ENCODE measurements at places on chromosomes 11 and 22.

DNA sequence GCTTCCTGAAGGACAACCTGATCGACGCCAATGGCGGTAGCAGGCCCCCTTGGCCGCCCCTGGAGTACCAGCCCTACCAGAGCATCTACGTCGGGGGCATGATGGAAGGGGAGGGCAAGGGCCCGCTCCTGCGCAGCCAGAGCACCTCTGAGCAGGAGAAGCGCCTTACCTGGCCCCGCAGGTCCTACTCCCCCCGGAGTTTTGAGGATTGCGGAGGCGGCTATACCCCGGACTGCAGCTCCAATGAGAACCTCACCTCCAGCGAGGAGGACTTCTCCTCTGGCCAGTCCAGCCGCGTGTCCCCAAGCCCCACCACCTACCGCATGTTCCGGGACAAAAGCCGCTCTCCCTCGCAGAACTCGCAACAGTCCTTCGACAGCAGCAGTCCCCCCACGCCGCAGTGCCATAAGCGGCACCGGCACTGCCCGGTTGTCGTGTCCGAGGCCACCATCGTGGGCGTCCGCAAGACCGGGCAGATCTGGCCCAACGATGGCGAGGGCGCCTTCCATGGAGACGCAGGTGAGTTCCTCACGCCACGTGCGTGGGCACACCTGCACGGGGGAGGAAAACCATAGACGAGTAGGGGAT lies 1.5 kb downstream of the BCR start:
- DNase-seq: no peak

- DNase-seq: no peak
Observed at GRCh38 chr11:76610871-76611475, 59.6 kb downstream of the LRRC32 start.

DNA sequence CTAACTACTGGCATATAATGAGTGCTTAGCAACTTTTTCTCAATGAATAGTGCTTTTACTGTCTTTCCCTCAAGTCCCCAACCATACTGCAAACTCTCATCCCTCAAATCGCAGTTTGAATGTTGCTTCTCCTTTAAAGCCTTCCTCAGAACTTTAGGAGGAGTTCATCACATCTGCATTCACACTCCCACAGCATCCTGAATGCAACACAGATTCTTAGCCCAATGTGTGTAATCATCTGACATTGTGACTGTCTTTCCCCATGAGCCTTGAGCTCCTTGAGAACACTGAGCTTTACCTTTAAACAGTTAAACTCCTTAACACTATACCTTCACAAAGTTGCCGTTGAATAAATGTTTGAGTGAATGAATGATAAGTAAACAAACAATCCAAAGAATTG lies 81.7 kb upstream of the FAM181B start:
- DNase-seq: no peak

- DNase-seq: peak; percentile 69
Observed at GRCh38 chr11:70650075-70650909, 252.0 kb downstream of the CTTN start.

DNA sequence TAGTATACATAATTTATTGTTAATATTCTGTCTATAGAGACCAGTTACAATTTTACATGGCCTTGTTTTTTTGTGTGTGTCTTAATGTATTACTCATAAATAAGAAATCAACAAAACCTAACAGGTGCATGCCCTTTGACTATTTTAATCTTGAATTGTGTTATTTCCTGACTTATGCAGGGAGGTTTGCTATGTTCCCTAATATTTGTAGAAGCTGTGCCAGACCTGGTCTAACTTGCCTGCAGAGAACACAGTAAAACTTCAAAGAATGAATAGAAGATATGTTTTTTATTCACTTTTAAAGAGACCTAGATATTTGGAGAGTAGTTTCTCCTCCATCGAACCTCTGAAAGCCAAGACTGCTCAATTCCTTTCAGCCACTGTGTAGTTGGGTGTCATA lies 234.7 kb downstream of the LUZP2 start:
- DNase-seq: no peak
